ENCODE measurements at places on chromosomes 1 and 21.

GRCh38 chr1:62437273-62437940, 558 bp downstream of the USP1 start:
- DNase-seq = no peak

GRCh38 chr21:14116080-14116481, 94.7 kb downstream of the LIPI start:
- no peak for DNase-seq

DNA sequence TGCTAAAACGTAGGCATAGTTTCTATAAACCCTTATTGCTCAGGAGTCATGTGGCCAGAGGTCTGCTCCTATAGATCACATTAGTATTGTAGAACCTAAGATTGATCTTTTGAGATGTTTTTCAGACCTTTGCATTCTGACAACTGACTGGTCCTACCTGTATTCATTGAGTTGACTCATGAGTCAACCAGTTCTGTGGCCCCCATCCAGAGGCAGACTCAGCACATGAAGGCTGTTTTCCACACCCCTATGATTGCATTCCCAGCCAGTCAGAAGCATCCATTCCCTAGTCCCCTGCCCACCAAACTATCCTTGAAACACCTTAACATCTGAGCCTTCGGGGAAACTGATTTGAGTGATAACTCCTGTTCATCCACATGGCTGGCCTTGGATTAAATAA, 451.7 kb downstream of the SIPA1L2 start:
- no peak for DNase-seq

DNA sequence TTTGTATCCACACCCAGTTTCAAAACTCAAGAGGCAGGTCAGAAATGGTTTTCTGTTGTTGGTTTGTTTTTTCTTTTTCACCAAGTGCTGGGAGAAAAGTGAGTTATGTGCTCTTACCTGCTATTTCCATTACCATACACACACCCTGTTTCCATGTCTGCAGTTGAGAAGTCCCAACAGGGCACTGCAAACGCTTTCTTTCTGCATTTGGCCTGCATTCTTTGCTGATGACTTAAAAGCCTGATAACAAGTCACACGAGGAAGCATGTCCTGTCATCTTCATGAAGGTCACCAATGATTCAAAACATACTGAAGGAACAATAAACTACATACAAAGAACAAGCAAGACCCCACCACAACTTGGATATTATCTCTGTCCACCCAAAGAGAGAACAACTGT, 24.8 kb upstream of the KCNE1 start:
- peak; percentile 63 for DNase-seq

GRCh38 chr1:1356796-1357401, 1.5 kb downstream of the MXRA8 start:
- no peak for DNase-seq

DNA sequence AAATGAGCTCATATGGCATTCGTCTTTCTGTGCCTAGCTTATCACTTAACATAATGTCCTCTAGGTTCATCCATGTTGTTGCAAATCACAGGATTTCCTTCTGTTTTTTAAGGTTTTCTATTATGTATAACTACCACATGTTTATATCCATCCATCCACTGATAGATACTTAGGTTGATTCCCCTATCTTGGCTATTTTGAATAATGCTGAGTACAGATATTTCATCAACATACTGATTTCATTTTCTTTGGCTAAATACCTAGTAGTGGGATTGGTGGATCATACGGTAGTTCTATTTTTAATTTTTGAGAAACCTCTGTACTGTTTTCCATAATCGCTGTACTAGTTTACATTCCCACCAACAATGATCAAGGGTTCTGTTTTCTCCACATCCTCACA, 45.0 kb downstream of the GORAB start:
- DNase-seq = no peak

DNA sequence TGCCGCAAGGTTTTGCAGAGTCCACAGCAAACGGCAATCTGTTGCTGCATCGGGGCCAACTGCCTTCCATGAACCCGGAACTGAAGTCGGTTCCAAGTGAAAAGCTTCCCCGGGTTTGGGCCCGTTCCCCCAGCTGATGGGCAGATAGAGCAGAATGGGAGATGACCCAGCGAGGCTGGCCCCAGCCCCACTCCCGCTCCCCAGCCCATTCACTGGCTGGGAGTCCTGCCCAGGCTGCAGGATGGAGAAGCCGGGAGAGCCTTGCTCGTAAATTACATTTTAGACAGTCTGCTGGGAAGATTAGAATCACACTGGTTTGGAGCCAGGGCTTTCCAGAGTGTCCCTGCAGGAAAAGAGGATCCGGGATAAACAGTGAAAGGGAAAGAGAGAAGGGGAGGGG, 31.6 kb upstream of the PAX7 start:
- no peak for DNase-seq

DNA sequence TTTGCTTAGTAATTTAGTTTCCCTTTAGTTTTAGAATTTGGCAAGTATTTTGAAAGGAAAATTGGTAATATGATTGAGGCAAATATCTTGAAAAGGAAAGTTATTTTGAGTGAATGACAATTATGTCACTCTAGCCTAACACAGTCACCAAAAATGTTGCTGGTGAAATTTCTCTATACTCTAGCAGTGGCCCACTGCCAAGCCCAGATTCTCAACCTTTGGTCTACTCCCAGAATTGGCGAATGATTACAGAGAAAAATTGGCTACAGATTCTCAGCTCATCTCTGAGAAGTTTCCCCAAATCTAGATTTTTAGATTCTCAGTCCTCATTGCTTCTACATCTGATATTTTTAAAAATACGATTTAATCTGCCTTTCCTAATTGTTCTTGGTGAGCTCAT, 84.9 kb downstream of the PIGK start:
- DNase-seq = peak; percentile 35

DNA sequence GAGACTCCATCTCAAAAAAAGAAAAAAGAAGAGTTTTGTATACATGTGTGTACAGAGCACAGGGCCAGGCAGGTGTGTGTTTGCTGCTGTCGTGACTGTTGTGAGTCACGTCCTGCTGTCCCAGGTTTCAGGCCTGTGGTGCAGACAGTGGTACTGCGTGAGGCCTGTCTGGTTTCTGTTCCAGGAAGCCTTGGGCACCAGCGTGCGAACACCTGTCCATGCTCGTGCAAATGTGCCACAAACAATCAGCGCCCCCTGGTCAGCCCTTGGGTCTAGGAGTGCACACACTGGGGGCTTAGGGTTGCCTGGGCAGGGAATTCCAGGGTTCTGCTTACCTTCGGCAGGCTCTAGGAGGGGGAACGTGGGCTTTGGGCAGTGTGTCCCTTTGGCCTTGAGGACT, 16.9 kb downstream of the GPR157 start:
- DNase-seq = no peak

DNA sequence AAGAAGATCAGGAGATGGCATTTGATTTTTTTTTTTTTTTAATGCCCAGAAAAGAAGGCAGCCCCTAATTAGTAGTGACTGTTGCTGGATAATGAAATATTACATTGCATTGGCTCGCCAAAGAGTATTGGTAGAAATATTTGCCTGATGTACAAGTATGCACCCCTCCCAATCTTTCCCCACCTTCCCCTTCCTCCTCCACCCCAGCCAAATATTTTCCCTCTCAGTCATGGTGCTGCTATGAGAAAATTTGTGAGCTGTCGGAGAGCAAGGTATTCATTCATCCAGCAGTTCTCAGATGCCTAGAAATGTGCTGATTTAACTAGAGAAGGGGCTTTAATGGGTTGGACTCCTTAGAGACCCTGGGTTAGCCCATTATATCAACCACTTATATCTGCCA, 50.5 kb upstream of the IKBKE start:
- peak; percentile 75 for DNase-seq

GRCh38 chr1:4033713-4034112, 133.6 kb upstream of the C1orf174 start:
- DNase-seq = no peak

GRCh38 chr1:152448095-152448494, 34.0 kb upstream of the CRNN start:
- no peak for DNase-seq

GRCh38 chr1:43743206-43743605, 35.9 kb downstream of the ST3GAL3 start:
- no peak for DNase-seq

DNA sequence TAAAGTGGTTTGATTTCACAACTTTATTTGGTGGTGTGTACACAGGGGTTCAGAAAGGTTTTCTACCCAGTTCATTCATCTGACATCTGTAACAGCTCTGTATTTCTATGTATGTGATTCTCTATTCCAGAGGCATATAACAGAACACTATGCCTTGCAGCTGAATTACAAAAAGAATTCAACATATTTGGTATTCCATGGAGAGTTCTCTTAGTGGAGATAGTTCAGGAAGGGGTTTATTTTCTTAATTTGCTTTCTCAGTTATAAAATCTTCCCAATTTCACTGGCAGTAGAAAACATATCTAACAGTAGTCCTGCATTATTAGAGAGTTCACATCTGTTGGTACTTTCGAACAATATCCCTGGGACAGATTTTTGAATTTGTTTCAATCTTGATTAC, 207.9 kb upstream of the LYPLAL1 start:
- DNase-seq = no peak

DNA sequence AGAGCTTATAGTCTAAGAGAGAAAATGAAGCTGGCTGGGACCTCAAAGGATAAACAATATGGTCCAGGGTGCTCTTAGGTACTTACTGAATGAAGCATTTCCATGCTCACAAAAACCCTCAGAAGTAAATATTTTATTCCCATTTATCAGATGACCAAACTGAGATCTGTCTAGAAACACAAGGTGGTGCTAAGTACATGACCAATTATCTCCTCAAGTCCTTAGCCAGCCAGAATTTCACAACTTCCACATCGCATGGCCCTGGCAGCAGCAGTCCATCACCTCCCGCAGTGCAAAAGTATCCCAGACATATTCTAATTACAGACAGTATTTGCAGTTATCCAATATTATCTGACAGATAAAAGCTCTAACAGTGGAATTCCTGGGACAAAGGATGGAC, 321.7 kb upstream of the PROX1 start:
- no peak for DNase-seq

GRCh38 chr1:162930976-162931560, 70.1 kb upstream of the CCDC190 start:
- no peak for DNase-seq

GRCh38 chr21:25676451-25676850, 37.4 kb downstream of the JAM2 start:
- no peak for DNase-seq

DNA sequence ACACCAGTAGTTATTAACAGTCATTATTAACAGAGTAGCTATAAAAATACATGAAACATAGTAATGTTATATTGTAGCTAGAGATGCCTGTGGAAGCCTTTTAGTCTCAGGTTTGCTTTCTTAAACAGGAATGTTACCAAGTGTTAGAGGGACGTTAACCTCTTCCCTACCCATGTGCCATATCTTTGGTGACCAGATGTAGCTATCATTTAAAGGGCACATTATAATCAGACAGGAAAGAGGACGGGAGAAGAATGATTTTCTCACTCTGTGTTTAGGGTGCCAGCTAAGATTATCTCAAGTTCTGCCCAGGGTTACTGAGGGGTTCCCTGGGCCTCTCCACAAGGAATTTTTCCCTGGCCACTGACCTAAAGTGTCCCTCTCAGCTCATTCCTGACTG, 20.9 kb upstream of the UBL4B start:
- DNase-seq = no peak

- no peak for DNase-seq
Measured at GRCh38 chr1:220787069-220787619, 431 bp downstream of the MTARC1 start.

GRCh38 chr1:201110616-201111015, 1.6 kb downstream of the CACNA1S start:
- no peak for DNase-seq

- DNase-seq = no peak
Measured at GRCh38 chr1:245043611-245043940, 111.2 kb upstream of the KIF26B start.

DNA sequence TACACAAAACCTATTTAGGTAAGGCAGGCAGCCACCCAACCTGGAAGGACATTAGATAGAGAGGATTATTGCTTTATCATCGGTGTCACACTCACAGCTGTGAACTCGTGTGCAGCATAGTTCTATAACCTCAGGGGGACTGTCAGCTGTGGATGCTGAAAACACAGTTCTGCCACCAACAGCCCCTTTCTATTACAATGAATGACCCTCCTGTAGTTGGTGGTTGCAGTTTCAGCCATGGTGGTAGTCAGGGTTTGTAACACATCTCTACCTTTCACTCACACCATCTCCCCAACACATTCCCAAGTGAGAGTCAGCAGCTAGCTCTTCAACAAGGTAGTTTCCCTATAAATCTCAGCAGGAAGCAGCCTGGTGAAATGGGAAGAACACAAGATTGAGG, 136.8 kb downstream of the ZC3H11B start:
- no peak for DNase-seq

- no peak for DNase-seq
Measured at GRCh38 chr1:3003039-3003940, 18.0 kb upstream of the ACTRT2 start.

DNA sequence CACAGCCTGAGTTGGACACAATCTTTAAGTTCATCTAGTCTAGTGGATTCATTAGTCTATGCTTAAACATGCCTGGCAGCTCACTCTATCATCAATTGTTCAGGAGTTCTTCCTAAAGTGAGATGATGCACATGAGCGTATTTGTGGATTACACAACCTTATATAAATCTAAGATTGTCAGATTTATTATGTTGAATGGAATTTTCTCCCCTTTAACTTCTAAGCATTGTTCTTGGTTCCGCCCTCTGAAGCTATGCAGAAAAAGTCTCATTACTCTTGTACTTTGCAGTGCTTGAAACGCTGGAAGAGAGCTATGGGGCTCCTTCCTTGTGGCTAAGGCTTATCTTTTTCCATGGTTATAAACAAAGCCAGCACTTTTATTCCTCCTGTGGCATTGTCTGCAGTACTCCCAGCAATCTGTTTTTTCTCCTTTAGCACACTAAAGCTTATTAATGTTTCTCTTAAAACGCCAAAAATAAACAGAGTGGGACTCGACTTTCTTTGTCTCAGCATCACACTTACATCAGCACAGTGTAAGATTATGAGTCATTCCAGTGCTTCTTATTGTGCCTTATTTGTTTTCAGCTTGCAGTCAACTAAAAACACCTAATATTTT, 316.8 kb upstream of the CAMK1G start:
- peak; percentile 33 for DNase-seq

- DNase-seq = no peak
Measured at GRCh38 chr1:99370476-99370875, 106.2 kb downstream of the PLPPR4 start.

- peak; percentile 37 for DNase-seq
Measured at GRCh38 chr1:168608796-168609715, 32.7 kb downstream of the XCL1 start.

GRCh38 chr1:175552306-175552705, 191.1 kb downstream of the TNR start:
- no peak for DNase-seq

- DNase-seq = peak; percentile 39
Measured at GRCh38 chr1:23558140-23558871, 995 bp downstream of the ID3 start.

DNA sequence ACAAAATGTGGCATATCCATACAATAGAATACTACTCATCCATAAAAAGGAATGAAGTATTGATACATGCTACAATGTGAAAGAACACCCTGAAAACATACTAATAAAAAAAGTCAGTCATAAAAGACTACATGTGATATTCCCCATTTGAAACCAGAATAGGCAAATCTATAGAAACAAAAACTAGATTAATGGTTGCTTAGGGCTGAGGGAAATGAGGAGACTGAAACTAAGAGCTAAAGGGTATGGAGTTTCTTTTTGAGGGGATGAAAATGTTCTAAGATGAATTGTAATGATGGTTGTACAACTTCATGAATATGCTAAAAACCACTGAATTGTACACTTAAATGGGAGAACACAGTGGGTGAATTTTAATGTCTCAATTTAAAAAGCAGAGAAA, 50.9 kb downstream of the ACBD6 start:
- DNase-seq = no peak

GRCh38 chr1:60835649-60836048, 246.7 kb upstream of the NFIA start:
- no peak for DNase-seq

All from fibroblast of skin of right quadriceps (primary cell).